ENCODE measurements at places on chromosomes 5 and 9.

DNA sequence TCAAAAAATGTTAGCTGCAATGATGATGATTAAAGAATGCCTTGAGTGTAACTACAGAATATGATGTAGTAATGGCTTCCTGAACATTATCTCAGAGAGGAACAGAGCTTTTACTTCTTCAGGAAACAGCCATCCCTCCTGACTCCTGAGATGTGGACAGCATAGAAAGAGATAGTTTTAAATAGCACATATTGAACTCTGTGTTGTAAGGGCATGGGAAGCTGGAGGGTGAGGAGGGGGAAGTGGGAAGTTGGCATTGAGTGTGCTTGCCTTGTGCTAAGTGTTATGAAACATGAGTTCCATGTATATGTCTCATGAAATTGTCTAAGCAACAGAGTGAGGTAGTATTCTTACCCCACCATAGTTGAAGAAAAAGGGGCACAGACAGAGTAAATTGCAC is 161.5 kb upstream of the SLC28A3 start:
- H3K27me3 ChIP-seq = peaks cover 16% of the 10 kb centered on the region
- H3K4me3 ChIP-seq = no peak overlapping the region
- no peaks in the 10 kb centered on the region for H3K4me1 ChIP-seq
- no peak overlapping the region for H3K27ac ChIP-seq
- H3K36me3 ChIP-seq = no peaks in the 10 kb centered on the region
- no peak for DNase-seq

DNA sequence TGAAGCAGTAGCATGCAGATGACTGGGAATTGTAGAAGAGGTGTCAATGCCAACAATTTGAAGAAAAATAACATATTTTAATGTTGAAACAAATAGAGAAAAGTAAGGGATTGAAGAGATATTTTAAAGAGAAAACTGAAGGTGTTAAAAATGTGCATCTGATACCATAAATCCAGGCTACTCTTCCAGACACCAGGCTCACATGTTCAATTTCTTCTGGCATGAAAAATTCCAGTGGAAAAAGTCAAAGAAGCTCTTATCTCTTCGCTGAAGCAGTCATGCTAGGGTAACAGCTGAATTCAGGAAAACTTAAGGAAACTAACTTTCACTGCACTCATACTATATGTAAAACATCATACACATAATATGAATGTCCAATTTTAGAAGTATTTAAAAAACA is 335.0 kb downstream of the PDE4D start:
- H3K4me3 ChIP-seq = no peak overlapping the region
- H3K27me3 ChIP-seq = no peaks in the 10 kb centered on the region
- no peaks in the 10 kb centered on the region for H3K36me3 ChIP-seq
- no peak overlapping the region for H3K27ac ChIP-seq
- DNase-seq = no peak
- H3K4me1 ChIP-seq = no peaks in the 10 kb centered on the region

DNA sequence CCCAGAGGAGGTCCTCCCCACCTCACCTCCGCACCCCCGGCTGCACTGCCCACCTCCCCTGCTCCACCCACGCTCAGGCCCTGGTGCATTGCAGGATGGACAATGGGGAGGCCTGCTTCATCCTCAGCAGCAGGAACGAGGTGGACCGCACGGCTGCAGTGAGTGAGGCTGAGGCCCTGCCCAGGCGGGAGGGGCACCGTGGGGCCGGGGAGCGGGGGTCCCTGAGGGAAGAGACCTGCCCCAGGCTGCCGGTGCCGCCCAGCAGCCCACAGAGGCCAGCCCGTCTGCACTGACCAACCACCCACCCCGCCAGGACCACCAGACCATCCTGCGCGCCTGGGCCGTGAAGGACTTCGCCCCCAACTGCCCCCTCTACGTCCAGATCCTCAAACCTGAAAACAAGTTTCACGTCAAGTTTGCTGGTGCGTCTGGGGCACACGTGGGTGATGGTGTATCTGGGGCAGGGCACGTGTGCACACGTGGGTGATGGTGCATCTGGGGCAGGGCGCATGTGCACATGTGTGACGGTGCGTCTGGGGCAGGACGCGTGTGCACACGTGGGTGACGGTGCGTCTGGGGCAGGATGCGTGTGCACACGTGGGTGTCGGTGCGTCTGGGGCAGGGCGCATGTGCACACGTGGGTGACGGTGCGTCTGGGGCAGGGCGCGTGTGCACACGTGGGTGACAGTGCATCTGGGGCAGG is 66.7 kb downstream of the KCNT1 start:
- peak overlapping the region; percentile 36 for H3K4me3 ChIP-seq
- DNase-seq = no peak
- no peak overlapping the region for H3K27ac ChIP-seq
- H3K36me3 ChIP-seq = no peaks in the 10 kb centered on the region

DNA sequence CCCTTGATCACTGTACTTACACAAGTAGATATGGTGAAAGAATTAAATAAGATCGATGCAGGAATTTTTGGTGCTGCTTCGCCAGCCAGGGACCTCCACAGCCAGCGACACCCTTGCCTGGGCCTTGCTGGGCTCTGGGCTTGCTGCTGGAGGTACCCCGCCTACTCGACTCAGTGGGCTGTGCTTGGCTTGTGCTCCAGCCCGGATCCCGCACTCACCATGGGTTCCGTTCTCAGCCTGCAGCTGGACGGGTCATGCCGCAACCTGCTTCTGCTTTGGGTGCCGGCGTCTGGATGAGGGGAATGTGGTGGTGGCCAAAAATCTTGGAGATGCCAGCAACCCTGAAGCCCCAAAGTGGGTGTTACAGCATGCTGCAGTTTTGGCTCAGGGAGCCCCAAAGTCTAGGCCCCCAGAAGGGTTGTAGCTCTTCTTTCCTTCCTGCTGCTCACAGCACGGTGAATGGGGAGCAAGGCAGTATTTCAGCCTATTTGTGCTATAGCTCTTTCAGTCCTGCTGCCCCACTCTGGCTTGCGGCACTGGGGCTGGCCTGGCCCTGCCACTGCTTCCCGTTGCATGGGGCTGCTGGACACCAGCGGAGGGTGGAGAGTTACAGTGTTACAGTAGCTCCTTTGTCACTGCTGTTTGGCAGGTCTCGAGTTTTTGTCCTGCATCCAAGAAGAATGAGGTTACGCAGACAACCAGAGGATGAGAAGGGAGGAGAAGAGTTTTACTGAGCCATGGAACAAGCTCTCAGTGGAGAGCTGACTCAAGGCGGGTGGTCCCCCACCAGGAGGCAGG is 48.0 kb downstream of the TARS1 start:
- H3K4me1 ChIP-seq = no peaks in the 10 kb centered on the region
- H3K4me3 ChIP-seq = no peak overlapping the region
- no peaks in the 10 kb centered on the region for H3K27me3 ChIP-seq

DNA sequence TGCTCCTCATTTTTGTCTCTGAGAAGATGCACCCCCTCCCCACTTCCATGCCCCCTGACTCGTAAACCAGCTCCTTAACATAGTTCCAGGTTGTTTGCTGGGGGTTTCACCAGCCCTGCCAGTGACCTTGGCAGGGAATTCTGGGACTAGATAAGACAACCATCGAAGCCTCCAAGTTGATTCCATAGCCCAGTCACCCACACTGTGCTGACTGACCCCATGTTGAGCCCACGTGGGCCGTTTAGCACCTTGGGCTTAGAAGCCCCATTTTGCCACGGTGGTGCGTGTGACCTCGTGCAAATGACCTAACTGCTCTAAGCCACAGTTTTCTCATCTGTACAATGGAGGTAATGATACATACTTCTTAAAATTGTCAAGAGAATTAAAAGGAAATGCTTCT is 24.6 kb downstream of the PSAT1 start:
- no peaks in the 10 kb centered on the region for H3K27me3 ChIP-seq
- H3K4me1 ChIP-seq = no peaks in the 10 kb centered on the region
- H3K27ac ChIP-seq = no peak overlapping the region
- DNase-seq = no peak
- H3K4me3 ChIP-seq = no peak overlapping the region

DNA sequence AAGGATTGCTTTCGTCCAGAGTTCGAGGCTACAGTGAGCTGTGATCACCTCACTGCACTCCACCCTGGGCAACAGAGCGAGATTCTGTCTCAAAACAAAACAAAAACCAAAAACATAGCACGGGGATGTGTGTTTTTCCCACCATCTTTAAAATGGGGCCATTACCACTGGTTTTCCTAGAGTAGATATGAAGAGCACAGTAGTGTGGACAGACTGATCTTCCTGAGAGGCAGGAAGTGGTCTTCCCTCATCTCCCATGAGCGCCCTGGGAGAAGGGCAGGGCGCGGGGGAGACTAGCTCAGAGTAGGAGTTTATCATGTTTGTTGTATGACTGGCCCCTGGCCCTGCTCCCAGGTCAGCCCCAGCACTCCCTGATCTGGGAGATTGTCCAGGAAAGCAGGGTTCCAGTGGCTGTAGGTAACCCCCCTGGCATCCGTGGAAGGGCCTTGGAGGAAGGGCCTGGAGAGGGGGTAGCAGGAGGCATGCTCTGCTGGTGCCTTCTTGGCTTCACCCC is 2.3 kb downstream of the SUSD3 start:
- no peaks in the 10 kb centered on the region for H3K27me3 ChIP-seq
- H3K4me3 ChIP-seq = peak overlapping the region; percentile 85
- peaks cover 17% of the 10 kb centered on the region for H3K36me3 ChIP-seq

- peak overlapping the region; percentile 62 for H3K4me3 ChIP-seq
- H3K27ac ChIP-seq = no peak overlapping the region
- H3K27me3 ChIP-seq = peaks cover 55% of the 10 kb centered on the region
- no peak for DNase-seq
- H3K4me1 ChIP-seq = peaks cover 16% of the 10 kb centered on the region
Observed at GRCh38 chr5:7849681-7850394, 1.1 kb downstream of the CFAP90 start.

DNA sequence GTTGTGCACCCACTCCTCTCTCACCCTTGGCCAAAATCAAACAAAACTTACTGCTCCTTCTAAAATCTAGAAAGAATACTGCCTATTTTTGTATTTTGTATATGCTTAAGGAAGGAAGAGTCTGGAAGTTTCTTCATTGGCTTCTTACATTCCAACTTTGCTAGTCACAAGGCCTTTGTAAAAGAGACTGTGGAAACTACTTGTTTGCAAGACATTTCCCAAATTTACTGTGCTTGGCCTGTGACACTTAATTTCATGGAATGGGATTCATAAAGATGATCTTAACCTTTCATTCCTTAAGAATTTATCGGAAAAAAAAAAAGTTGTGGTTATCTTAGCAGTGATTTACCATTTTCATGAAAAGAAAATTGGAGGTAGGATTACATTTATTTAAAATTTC is 208.9 kb downstream of the VPS13A start:
- H3K4me3 ChIP-seq = no peak overlapping the region
- DNase-seq = no peak
- H3K36me3 ChIP-seq = no peaks in the 10 kb centered on the region
- H3K4me1 ChIP-seq = no peaks in the 10 kb centered on the region
- H3K27ac ChIP-seq = no peak overlapping the region
- H3K27me3 ChIP-seq = no peaks in the 10 kb centered on the region

DNA sequence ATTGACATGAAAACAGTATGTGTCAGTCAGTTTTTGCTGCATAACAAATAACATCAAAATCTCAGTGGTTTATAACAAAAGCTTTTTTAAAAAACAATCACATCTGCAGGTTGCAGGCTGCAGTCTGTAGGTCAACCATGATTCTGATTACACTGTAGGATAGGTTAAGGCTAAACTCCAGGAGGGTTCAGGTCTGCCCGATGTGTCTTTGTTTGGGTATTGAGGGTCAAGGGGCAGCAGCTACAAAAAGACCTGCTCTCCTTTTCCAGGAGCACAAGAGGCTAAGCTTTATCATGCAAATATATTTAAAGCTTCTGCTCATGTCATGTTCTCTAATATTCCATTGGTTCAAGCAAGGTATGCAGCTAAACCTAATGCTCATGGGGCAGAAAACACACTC is 18.2 kb downstream of the GRIA1 start:
- no peaks in the 10 kb centered on the region for H3K36me3 ChIP-seq
- no peak overlapping the region for H3K27ac ChIP-seq
- DNase-seq = no peak
- no peaks in the 10 kb centered on the region for H3K4me1 ChIP-seq

GRCh38 chr9:110995420-110996340 is 42.6 kb downstream of the LPAR1 start:
- no peak overlapping the region for H3K4me3 ChIP-seq
- H3K4me1 ChIP-seq = no peaks in the 10 kb centered on the region
- no peaks in the 10 kb centered on the region for H3K36me3 ChIP-seq
- H3K27ac ChIP-seq = no peak overlapping the region

DNA sequence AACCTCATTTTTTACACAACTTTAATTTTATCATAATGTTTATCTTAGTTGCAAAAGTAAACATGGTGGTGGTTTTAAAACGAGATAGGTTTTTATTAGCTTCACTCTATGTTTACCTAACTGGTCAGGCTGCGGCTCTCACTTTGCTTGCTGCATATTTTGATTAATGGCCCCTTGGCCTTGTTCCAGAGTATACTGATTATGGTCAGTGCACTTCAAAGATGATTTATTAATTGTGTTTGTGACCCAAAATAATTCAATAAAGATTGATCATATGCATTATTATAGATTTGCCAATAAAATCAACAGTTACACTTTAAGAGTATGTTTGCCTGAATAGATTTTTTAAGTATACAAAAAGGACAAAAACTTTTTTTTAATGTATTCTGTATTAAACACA is 188.0 kb downstream of the XRCC4 start:
- H3K27me3 ChIP-seq = no peaks in the 10 kb centered on the region
- no peaks in the 10 kb centered on the region for H3K36me3 ChIP-seq
- H3K4me3 ChIP-seq = no peak overlapping the region

DNA sequence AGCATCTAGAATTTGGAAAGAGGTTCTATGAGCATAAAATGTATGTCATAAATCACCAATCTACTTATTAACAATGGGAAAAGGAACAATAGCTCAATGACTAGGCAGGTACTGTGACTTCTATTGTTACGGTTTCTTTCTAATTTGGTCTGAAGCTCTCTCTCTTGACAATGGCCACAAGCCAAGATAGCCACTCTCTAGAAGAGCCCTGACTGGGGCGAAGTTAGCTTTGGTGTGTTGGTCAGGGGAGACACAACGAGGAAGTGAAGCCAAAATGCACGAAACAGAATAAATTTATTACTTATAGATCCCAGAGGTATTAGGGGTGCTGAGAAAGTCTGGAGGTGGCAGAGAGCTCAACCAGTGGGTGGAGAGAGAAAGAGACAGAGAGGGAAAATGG is 9.4 kb upstream of the RAD23B start:
- no peak for DNase-seq
- H3K36me3 ChIP-seq = peaks cover 4% of the 10 kb centered on the region

- no peak overlapping the region for H3K4me3 ChIP-seq
- H3K4me1 ChIP-seq = peaks cover 22% of the 10 kb centered on the region
- H3K27ac ChIP-seq = no peak overlapping the region
- DNase-seq = no peak
Observed at GRCh38 chr5:138651058-138651766, 76.0 kb upstream of the HSPA9 start.

DNA sequence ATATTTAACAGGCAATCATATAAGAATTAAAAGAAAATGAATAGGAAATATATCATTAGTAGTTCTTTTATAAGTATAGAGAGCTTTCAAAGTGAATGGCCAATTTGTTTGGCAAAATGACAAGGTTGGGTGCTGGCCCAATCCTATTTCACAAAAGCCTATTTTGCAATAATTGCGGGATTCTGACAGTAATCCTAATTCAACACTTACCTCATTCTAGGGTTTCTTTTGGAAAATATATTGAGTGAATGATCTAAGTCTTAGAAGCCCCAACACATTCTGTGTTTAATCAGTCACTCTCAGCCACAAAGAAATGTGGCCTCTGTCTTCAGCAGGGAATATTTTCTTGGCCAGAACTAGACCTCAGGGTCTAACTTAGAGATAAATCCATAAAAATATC is 835.9 kb upstream of the ZNF608 start:
- no peaks in the 10 kb centered on the region for H3K4me1 ChIP-seq
- peaks cover 1% of the 10 kb centered on the region for H3K36me3 ChIP-seq
- DNase-seq = no peak
- no peak overlapping the region for H3K27ac ChIP-seq

Measured in central memory CD8-positive, alpha-beta T cell (primary cell).